ENCODE measurements at places on chromosomes 1 and 21.

DNA sequence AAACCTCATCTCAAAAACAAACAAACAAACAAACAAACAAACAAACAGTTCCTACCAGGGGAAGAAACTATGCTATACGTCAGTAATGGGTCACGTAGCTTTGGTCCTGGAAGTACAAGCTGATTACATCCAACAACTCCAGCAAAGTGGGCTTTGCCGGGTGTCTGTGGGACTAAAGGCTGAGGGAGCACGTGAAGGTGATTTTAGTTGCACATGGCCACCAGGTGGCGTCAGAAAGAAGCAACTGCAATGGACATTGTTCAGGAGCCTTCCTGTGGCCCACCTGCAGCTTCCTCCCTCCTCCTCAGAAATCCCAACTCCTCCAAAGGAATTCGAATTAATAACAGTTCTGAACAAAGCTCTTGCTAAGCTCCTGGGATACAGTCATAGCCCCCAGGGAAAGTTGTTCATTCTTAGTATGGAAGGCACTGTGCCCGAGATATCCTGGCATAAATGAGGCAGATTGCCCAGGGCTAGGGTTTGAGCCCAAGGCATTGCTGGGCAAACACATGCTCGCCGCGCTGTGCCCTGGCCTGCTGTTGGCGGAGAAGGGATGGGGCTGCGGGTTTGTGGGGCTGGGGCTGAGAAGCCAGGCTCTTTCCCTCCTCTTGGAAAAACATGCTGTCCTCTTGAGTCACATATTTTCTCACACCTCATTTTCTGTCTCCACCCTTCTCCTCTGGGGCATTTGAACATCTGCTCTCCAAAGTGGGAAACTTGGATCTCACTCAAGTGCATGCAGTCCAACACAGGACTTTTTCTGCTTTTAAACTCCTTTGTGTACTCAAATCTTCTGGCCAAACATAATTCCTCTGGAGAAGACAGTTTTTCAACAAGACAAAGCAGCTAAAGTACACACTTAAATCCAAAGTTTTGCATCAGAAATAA is 28.6 kb downstream of the AKNAD1 start:
- DNase-seq, result peak; percentile 61

DNA sequence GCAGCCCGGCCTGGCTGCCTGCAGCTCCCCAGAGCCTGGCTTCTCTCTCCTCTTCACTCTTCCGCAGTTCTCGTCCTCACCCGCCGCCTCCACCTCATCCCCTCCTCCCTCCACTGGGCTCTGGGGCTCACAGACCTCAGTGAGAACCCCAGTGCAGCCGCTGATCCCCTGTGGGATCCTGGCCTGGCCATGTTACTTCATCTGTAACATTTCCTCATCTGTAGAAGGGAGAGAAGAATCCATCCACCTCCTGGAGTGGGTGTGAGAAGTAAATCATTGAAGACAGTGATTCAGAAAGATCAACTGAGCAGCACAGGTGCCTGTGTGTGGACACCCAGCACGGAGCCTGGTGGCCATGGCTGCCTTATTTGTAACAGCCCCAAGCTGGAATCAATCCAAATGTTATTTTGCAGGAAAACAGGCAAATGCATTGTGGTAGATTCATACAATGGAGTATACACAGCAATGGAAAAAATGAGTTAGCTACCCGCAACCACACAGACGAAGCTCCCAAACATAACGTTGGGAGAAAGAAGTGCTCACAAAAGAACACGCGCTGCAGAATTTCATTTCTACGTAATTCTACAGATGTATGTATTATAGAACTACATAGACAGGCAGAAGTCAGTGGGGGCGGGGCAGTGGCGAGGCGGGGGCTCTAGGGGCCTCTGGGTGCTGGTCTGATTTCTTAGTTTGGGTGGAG is 8.7 kb downstream of the LAPTM5 start:
- peak; percentile 59 for DNase-seq

- no peak for DNase-seq
Observed at GRCh38 chr1:214199585-214199984, 81.4 kb upstream of the SMYD2 start.

DNA sequence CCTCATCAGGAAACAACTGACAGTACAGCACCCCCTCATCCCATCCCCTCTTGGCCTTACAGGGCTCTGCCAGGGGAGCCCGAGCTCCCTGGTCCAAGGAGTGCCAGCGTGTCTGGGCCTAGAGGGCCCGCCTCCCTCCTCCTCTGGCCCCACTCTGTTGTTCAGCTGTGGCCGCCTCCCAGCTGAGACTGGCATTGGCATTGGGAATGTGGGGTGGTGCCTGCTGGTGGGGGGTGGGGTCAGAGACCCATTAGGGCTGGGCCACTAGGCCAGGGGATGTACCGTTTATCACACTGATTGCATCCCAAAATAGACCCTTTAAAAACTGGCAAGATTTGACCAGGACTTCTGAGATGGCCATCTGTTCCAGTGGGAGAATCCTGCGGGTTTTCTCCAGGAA is 1.4 kb downstream of the LDLRAP1 start:
- no peak for DNase-seq

- no peak for DNase-seq
Observed at GRCh38 chr1:212410231-212410820, 4.4 kb downstream of the PACC1 start.

GRCh38 chr1:12229835-12230548 is at the start of gene VPS13D:
VPS13D (plus strand) TSS chr1:12230030; CDS start chr1:12234267, 4,237 bp downstream.
- DNase-seq, result peak; percentile 91

- DNase-seq, result peak; percentile 81
Observed at GRCh38 chr1:27044613-27045151, 32.0 kb upstream of the TENT5B start.

GRCh38 chr1:34829250-34829649 is 30.3 kb downstream of the SMIM12 start:
- no peak for DNase-seq

- DNase-seq, result no peak
Observed at GRCh38 chr1:188670837-188671236, 1806.8 kb downstream of the BRINP3 start.

DNA sequence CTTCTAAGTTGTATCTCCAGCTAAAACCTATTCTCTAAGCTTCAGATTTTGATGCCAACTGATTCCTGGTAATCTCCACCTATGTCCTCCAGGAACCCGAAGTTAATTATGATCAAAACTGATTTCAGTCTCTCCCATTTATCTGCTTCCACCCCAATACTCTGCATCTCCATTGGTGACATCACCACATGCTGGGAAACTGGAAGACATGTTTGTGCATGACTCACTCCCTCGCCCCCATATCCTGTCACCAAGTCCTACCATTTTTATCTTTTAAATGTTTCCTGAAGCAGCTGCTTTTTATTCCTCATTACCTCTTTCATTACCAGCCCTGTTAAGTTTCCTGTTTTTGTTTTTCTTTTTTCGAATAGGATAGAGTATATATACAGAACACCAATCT is 228.5 kb downstream of the LRRC40 start:
- DNase-seq, result no peak

- DNase-seq, result no peak
Observed at GRCh38 chr1:48898894-48899293, 122.2 kb upstream of the BEND5 start.

- DNase-seq, result no peak
Observed at GRCh38 chr21:26117972-26118367, 52.6 kb downstream of the APP start.

DNA sequence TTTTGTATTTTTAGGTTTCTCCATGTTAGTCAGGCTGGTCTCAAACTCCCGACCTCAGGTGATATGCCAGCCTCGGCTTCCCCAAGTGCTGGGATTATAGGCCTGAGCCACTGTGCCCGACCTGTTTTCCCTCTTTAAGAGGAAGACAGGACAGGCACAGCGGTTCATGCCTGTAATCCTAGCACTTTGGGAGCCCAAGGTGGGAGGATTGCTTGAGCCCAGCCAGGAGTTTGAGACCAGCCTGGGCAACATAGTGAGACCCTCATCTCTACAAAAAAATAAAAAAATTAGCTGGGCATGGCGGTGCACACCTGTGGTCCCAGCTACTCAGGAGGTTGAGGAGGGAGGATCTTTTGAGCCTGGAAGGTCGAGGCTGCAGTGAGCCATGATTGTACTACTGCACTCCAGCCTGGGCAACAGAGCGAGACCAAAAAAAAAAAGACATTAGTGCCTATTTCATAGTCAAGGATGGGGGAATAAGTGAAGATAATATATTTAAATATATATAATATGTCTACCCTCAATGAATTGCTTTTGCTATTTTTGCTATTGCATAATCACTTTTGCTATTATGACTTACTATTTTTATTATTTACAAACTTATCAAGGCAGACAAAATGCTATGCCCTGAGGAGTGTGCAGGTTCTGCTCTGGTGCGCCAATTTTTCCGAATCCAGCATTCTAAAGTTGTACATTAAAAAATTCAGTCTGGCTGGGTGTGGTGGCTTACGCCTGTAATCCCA is 17.7 kb downstream of the MARCKSL1 start:
- DNase-seq, result no peak

GRCh38 chr1:147539122-147539575 is 2.2 kb upstream of the BCL9 start:
- DNase-seq, result peak; percentile 20

GRCh38 chr1:64183395-64184002 is 19.9 kb upstream of the UBE2U start:
- DNase-seq, result no peak

DNA sequence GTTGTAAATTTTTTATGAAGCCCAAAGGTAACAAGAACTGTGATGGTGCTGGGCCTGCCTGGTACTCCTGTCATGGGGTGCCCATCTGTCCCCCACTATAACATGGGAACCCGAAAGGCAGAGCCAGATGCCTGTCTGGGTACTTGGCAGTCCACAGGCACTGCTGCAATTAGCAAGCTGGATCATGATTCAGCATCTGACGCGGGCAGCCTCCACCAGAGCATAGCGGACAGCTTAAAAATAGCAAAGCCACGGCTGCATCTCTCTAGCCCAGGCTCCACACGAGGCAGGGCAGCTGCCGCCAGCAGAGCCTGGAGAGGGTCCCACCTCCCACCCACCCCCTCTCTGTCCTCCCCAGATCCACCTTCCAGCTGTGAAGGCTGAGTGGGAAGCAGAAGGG is 22.9 kb downstream of the SUSD4 start:
- DNase-seq, result no peak

- DNase-seq, result peak; percentile 61
Observed at GRCh38 chr1:40774266-40774998, 9.2 kb upstream of the KCNQ4 start.
